ENCODE measurements at places on chromosomes 1 and 21. TPM values are rescaled to one million over a fixed set of nuclear protein-coding genes. Genes with fewer than 3 reads are reported as not detected.
A peak's percentile ranks its signal among the peaks of the same experiment; 100 is the strongest.

DNA sequence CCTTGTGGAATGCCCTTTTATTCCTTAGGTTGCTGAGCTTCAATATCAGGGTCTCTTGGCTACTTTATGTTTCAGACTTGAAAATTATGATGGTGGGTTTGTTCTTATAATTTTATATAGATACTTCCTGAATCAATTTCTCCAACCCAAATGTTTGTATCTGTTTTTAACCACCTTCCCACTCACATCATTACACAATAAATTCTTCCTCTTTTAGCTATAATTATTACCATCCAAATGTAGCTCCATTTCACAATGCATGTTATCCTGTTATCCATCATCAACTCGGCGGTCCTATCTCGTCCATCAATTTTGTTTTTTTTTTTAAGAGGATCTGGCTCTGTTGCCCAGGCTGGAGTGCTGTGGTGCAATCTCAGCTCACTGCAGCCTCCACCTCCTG is 357.6 kb upstream of the ZP4 start:
- H3K36me3 ChIP-seq = no peaks in the 10 kb centered on the region
- H3K4me3 ChIP-seq = no peak overlapping the region
- H3K27me3 ChIP-seq = no peaks in the 10 kb centered on the region
- H3K4me1 ChIP-seq = no peaks in the 10 kb centered on the region

- no peak overlapping the region for H3K4me3 ChIP-seq
- no peaks in the 10 kb centered on the region for H3K27me3 ChIP-seq
- no peak for DNase-seq
- peaks cover 63% of the 10 kb centered on the region for H3K36me3 ChIP-seq
- H3K4me1 ChIP-seq = no peaks in the 10 kb centered on the region
- no peak overlapping the region for H3K27ac ChIP-seq
These were observed 41.2 kb downstream of the KIF21B start for GRCh38 chr1:200982071-200982945.

DNA sequence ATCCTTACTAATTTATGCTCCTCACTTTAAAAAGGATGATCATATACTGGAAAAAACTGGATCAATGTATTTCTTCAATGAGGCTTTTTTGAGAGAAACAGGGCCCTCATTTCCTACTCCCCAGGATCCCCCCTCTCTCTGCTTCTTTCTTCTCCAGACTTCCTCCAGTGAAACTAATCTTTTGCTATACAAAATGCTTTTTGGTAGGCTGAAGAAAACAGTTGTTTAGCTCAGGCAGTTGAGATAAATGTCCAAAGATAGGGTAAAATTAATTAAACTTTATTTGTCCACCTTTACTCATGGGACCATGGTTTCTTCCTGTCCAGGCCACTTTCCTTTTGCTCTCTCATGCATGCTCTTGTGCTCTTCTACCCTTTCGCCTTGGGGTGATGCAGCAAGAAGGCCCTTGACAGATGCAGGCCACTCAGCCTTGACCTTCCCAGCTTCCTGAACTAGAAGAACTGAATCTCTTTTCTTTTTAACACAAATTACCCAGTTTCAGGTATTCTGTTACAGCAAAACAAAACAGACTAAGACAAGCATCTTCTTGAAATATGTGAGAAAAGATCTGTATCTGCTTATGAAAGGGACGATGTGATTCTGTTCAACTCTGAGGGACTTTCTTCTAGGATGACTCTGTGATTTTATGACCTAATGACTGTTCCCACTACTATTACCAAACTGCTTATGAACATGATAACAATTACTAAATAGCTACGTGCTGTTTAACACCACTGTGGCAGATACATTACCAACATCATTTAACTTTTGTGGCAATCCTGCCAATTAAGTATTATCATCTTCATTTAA is 63.7 kb downstream of the NVL start:
- H3K27me3 ChIP-seq = no peaks in the 10 kb centered on the region
- H3K27ac ChIP-seq = peak overlapping the region; percentile 66
- no peak overlapping the region for H3K4me3 ChIP-seq
- H3K4me1 ChIP-seq = peaks cover 42% of the 10 kb centered on the region
- DNase-seq = no peak
- peaks cover 66% of the 10 kb centered on the region for H3K36me3 ChIP-seq

Gene FLG
- total RNA-seq = not detected

DNA sequence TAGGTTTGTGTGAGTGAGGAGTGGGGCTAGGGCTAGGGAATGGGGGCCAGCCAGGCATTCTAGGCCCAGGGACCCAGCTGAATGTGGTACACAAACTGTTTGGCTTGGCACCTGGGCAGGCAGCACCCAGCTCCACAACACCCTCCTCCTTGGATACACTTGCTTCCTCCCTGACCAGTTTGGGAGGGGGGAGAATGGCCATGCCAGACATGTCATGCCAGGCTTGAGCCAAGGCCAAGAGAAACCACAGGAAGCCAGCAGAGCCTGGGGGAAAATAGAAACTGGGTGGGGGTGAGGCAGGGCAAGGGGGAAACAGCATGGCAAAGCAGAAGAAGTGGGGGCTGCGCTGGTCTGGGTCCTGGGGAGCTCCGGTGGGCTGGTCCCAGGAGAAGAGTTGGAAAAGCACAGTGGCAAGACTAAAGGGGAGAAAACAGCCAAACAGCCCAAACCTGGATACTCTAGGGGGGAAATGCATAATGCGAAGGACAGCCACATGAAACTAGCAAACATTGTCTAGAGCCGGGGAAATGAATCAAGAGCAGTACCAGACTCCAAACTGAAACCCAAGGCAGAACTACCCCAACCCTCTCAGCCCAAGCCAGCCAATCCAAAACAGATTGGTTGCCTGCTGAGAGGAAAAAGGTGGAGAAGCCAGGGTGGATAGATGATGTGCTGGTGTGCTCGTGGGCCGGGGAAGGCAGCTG is 47.9 kb downstream of the LGR6 start:
- no peak overlapping the region for H3K27ac ChIP-seq
- no peak overlapping the region for H3K4me3 ChIP-seq
- no peak for DNase-seq
- peaks cover under 1% of the 10 kb centered on the region for H3K4me1 ChIP-seq
- H3K36me3 ChIP-seq = no peaks in the 10 kb centered on the region
- peaks cover 13% of the 10 kb centered on the region for H3K27me3 ChIP-seq
